ENCODE measurements at places on chromosomes 7 and 10. TPM values are rescaled to one million over a fixed set of nuclear protein-coding genes. Genes with fewer than 3 reads are reported as not detected.

DNA sequence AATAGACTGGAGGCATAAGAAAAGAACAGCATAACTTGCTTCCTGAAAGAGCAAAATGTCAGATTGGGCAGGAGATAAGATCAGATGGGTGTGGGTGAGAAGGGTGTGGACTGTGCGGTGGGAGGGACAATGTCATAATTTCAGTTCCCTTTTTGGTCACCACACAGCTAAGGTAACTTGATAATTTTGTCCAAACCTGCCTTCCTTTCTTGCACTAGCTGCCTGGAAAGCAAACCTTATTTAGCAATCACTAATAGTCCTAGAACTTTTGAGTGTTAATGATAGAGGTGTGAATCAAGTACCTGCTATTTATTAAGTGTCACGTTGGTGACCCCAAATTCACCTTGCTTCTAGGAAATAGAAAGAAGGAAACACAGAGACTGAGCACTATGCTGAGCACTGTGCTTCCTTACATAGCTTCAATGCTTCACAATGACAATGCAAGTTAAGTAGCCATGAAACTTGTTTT lies 72.4 kb upstream of the SP4 start:
- no peak for DNase-seq

- no peak for DNase-seq
Observed at GRCh38 chr7:151424799-151425198, 15.0 kb upstream of the WDR86 start.

- no peak for DNase-seq
Observed at GRCh38 chr10:20007426-20007825, 191.2 kb downstream of the PLXDC2 start.

DNA sequence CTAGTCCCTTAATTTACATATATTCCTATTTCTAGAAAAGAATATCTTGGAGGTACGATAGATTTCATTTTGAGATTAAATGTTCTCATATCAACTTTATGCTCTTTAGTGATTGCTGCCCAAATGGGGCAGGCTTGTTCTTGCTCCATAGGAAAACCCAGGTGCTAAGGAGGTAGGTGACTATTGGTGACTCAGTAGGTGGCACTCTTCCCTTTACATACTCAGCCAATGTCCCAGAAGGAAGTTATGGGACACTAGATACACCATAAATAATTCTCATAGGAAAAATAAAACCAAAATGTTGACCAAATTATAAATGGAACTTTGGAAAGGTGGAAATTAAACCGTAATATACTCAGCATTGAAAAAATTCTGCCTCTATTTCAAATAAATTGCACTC lies 4.0 kb downstream of the SKAP2 start:
- DNase-seq: no peak

- no peak for DNase-seq
Observed at GRCh38 chr7:130904031-130904757, 170.2 kb upstream of the KLF14 start.

GRCh38 chr10:131636116-131636515 lies 264.7 kb upstream of the PPP2R2D start:
- no peak for DNase-seq

DNA sequence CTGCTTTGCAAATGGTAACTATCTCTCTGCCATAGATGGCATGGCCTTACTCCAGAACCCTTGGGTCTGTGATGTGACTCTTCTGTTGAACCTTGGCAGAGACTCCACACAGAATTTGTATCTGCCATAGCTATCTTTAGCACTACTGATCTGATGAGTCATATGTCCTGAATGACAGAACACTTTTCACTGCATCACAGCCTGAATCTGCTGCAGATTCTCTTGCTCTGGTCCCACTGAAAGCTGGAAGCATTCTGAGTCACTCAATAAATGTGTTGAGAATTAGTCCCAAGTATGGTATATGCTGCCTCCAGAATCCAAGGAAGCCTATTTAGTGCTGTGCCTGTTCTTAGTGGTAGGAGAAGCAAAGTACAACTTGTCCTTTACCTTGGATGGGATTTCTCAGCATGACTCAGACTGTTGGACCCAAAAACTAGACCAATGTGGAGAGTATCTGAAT lies 39.5 kb upstream of the ANKRD1 start:
- no peak for DNase-seq

Gene AKR1B15
- 0.05 TPM for polyA plus RNA-seq

Gene MMD2
- 0.10 TPM for polyA plus RNA-seq

Gene NKX2-3
- polyA plus RNA-seq: not detected

Measured in right renal pelvis (tissue), 4 donors.